ENCODE measurements at places on chromosomes 3 and 15.

- no peak for DNase-seq
These were observed 11.5 kb downstream of the ACSBG1 start for GRCh38 chr15:78222745-78223395.

GRCh38 chr3:100838157-100838556, 128.9 kb downstream of the TFG start:
- no peak for DNase-seq

GRCh38 chr3:100463002-100463401, 29.4 kb upstream of the TMEM45A start:
- peak; percentile 73 for DNase-seq

- no peak for DNase-seq
These were observed 1024.8 kb downstream of the TBL1XR1 start for GRCh38 chr3:176172492-176172891.

DNA sequence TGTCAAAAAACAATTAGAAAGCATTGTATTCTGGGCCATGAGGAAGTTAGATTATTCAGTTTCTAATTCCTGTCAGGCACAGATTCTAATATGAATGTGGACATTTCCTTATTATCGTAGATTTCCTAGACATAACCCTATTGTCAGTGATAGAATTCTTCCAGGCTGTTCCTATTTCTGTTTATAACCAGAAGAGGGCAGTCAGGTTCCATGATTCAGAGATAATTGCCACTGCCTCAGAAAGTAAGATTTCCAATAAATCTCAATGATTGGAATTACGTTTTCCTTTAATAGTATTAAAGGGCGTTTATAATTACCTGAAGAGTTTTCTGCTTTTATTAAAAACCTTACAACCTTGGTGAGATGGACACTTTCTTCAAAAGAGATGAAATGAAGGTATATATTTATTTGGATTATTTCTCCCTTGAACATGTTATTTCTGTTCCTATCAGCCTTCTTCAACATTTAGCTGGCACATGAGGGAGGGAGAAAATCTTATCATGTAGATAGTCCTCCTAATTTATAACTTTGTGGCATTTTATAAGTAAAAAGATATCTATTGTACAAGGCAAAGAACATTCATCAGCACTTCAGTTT, 439.2 kb downstream of the MCTP2 start:
- DNase-seq = peak; percentile 3

GRCh38 chr3:70056081-70056480, 56.5 kb downstream of the SAMMSON start:
- no peak for DNase-seq

DNA sequence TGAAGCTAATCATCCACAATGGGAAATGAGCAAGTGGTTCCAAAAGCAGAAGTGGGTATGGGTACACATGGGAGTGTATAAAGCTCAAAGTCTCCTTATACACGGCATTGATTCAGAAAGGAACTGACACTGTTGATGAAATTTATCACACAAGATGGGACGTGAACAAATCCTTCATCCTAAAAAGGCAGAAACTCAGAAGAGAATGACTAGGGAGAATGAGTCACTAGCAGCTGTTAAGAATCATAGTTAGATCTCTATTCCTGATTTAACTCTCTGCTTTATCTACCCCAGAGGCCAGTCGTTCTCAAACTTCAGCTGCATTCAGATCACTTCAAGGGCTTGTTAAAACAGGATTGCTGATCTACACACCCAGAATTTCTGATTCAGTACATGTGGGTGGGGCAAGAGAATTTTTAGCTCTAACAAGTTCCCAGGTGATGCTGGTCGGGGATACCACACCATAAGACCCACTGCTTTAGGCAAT, 97.7 kb upstream of the PHLDB2 start:
- DNase-seq = peak; percentile 42

- DNase-seq = no peak
These were observed 100.0 kb upstream of the RAP2B start for GRCh38 chr3:153061938-153062528.

GRCh38 chr3:133675631-133676335, 14.0 kb upstream of the TOPBP1 start:
- DNase-seq = no peak

All from inflammatory macrophage treated with lipopolysaccharide for 1 hour (primary cell).